Naive thymus-derived CD8-positive, alpha-beta T cell (primary cell): ENCODE measurements at places on chromosomes 7 and 10. TPM values are rescaled to one million over a fixed set of nuclear protein-coding genes. Genes with fewer than 3 reads are reported as not detected.

ZWINT gene
- 4.4 TPM for total RNA-seq

SLC18A3 gene
- total RNA-seq = not detected

MEST gene
- 15.9 TPM for total RNA-seq

STEAP1 gene
- not detected for total RNA-seq

LMBR1 gene
- 136 TPM for total RNA-seq

SSC4D gene
- not detected for total RNA-seq

CDH23 gene
- 10.2 TPM for total RNA-seq

- H3K27me3 ChIP-seq = no peaks in the 10 kb centered on the region
- no peak overlapping the region for H3K27ac ChIP-seq
- no peak for DNase-seq
- H3K4me1 ChIP-seq = peaks cover 7% of the 10 kb centered on the region
- no peak overlapping the region for H3K4me3 ChIP-seq
Observed at GRCh38 chr7:110604206-110604605, 486.7 kb upstream of the LRRN3 start.

GRCh38 chr10:92816091-92816531 is 32.2 kb upstream of the EXOC6 start:
- DNase-seq = no peak
- H3K4me3 ChIP-seq = no peak overlapping the region
- H3K4me1 ChIP-seq = no peaks in the 10 kb centered on the region
- peaks cover 10% of the 10 kb centered on the region for H3K27me3 ChIP-seq
- H3K27ac ChIP-seq = no peak overlapping the region

DNA sequence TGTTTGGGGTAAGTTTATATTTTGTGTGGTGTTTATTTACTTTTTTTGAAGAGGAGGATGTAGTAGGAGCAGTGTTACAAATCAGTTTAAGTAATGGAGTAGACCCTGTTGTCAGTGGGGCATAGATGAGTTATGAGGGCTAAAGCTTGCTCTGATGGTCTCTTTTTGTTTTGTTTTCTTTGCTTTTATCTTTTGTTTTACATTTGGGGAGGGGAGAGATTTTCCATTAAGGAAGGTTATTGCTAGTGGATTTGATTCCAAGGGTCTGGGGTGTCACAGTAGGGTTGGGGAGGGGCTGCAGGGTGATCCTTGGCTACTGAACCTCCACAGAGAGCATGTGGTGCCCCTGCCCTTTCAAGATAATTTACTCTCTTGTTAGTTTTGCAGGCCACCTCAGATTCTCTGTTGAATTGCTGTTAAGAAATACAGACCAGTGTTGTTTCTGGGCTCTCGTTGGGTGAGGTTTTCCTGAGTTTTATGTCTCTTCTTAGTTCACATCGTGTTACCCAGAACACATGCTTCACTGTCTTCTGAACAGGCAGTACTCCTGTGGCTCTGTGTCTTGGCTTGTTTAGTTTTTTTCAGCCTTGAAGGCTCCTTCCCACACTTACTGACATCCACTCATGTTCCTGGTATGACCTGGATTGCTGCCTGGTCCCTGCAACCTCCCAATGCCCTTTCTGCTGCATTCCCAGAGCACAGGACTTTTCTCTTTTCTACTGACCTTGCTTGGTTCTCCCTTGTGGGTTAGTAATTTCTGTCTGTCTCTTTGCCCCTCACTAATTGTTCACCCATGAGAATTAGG is 4.2 kb downstream of the KIFBP start:
- no peak for DNase-seq
- H3K27me3 ChIP-seq = no peaks in the 10 kb centered on the region
- H3K36me3 ChIP-seq = no peaks in the 10 kb centered on the region
- peaks cover 60% of the 10 kb centered on the region for H3K4me1 ChIP-seq

- no peak overlapping the region for H3K4me3 ChIP-seq
- DNase-seq = no peak
- H3K27me3 ChIP-seq = no peaks in the 10 kb centered on the region
- no peaks in the 10 kb centered on the region for H3K36me3 ChIP-seq
- no peaks in the 10 kb centered on the region for H3K4me1 ChIP-seq
Observed at GRCh38 chr7:135353832-135354231, 120.2 kb downstream of the STRA8 start.

- H3K4me1 ChIP-seq = peaks cover 52% of the 10 kb centered on the region
- no peak overlapping the region for H3K4me3 ChIP-seq
- no peaks in the 10 kb centered on the region for H3K27me3 ChIP-seq
- DNase-seq = peak; percentile 21
Observed at GRCh38 chr7:99562832-99563231, 4.4 kb downstream of the ZNF655 start.

DNA sequence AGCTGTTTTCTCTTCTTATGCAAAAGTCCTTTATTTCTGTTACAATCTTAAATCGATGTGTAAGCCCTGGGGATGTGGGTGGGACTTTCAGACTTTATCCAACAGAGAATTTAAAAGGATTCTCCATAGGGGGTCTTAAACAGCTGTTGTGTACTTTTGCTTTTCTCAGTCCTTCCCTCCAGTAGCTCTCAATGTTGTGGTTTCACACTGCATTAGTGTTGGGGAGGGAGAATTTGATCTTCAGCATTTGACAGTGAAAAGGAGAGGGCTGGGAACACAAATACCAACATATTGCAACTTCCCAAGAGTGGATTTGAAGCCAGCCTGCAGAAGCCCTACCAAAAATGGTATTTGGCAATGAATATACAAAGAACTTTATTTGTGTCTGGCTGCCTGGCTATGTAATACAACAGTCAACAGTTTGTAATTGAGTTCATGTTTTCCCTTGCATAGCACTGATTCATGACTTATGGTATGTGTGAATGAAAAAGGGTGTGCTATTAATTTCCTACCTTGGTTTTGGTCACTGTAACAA is 80.1 kb upstream of the CAPZA2 start:
- DNase-seq = no peak
- no peaks in the 10 kb centered on the region for H3K4me1 ChIP-seq
- H3K4me3 ChIP-seq = no peak overlapping the region
- H3K27ac ChIP-seq = no peak overlapping the region

DNA sequence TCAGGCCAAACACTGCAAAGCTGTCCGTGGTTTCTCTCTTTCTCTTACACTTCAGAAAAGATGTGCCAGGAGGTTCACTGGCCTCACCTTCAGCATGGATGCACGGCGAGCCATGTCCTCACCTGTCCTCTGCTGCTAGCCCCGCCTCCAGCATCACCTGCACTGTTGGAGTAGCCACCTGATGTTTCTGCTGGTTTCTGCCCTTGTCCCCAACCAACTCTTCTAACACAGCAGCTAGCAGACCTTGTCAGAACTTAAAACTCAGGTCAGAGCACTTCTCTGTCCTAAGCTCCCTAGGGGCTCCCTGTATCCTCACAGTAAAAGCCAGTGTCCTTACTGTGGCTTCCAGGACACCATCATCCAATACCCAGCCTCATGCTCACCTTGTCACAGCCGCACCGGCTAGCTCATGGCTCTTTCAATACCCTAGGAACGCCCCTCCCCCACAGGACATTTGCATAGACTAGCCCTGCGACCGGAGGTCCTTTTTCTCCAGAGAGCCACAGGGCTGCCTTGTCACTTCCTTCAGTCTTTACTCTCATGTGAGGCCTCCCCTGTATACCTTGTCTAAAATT is 15.2 kb downstream of the PALD1 start:
- no peaks in the 10 kb centered on the region for H3K36me3 ChIP-seq
- peaks cover 2% of the 10 kb centered on the region for H3K27me3 ChIP-seq
- peaks cover 19% of the 10 kb centered on the region for H3K4me1 ChIP-seq
- H3K27ac ChIP-seq = no peak overlapping the region
- no peak overlapping the region for H3K4me3 ChIP-seq

- DNase-seq = no peak
- peaks cover 8% of the 10 kb centered on the region for H3K27me3 ChIP-seq
- no peak overlapping the region for H3K4me3 ChIP-seq
- no peaks in the 10 kb centered on the region for H3K36me3 ChIP-seq
Observed at GRCh38 chr10:5442990-5443370, 30.6 kb downstream of the NET1 start.

GRCh38 chr10:3046210-3046779 is 21.1 kb upstream of the PFKP start:
- peaks cover 2% of the 10 kb centered on the region for H3K27me3 ChIP-seq
- H3K36me3 ChIP-seq = no peaks in the 10 kb centered on the region
- no peak for DNase-seq
- H3K4me1 ChIP-seq = peaks cover 6% of the 10 kb centered on the region
- H3K27ac ChIP-seq = no peak overlapping the region

- no peaks in the 10 kb centered on the region for H3K27me3 ChIP-seq
- DNase-seq = no peak
- peaks cover 7% of the 10 kb centered on the region for H3K36me3 ChIP-seq
- H3K4me3 ChIP-seq = peak overlapping the region; percentile 34
- H3K4me1 ChIP-seq = peaks cover 52% of the 10 kb centered on the region
- peak overlapping the region; percentile 90 for H3K27ac ChIP-seq
Observed at GRCh38 chr10:14550471-14550981, 219.8 kb upstream of the FRMD4A start.

- no peaks in the 10 kb centered on the region for H3K36me3 ChIP-seq
- no peaks in the 10 kb centered on the region for H3K4me1 ChIP-seq
- H3K4me3 ChIP-seq = no peak overlapping the region
- no peak overlapping the region for H3K27ac ChIP-seq
- H3K27me3 ChIP-seq = no peaks in the 10 kb centered on the region
Observed at GRCh38 chr10:59463909-59464308, 101.6 kb upstream of the FAM13C start.

- H3K36me3 ChIP-seq = no peaks in the 10 kb centered on the region
- DNase-seq = no peak
- no peak overlapping the region for H3K4me3 ChIP-seq
- peaks cover 32% of the 10 kb centered on the region for H3K27me3 ChIP-seq
- no peak overlapping the region for H3K27ac ChIP-seq
Observed at GRCh38 chr10:129939416-129940275, 24.4 kb downstream of the EBF3 start.
